ENCODE measurements at places on chromosomes 12 and 14.
A peak's percentile ranks its signal among the peaks of the same experiment; 100 is the strongest.

DNA sequence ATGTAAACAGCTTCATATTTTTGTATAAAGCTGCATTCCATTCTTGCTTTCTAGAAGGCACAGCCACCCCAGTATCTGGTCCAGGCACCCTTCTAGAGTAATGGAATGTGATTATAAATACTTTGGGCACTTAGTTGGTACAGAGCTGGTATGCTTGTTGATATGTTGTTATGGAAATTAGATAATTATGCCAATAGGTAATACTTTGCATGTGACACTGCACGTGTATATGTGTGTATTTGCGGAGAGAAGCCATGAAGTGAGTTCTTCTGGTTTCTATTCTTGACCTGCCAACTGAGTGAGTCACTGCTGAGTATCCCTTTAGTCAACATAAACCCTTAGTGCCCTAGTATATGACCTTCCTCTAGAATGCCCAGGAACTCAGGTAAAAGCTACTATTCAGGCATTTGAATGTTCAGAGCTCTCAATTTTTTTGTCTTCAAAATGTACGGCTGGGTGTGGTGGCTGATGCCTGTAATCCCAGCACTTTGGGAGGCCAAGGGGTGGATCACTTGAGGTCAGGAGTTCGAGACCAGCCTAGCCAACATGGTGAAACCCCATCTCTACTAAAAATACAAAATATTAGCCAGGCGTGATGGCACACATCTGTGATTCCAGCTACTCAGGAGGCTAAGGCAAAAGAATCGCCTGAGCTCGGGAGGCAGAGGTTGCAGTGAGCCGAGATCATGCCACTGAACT, 6.2 kb upstream of the TCP11L2 start:
- no peak for DNase-seq

- DNase-seq, result no peak
These were observed 11.6 kb downstream of the FBXW8 start for GRCh38 chr12:116922194-116922897.

DNA sequence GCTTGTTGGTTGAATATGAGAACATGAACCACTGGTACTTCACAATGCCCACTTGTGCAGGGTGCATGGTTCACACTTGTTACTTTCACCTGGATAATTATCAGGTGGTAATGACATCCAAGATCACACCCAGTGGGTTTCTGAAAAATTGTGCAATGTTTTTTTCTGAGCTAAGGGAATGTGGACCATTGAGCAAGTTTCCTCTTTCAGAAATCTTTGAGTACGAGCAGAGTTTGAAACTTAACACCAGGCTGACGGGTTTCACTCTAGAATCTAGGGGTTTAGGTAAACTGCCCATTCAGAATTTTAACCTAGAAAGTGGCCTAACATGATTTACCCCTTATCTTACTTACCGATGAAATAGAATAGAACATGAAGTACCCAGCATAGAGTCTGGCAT, 389.6 kb downstream of the PAWR start:
- no peak for DNase-seq

DNA sequence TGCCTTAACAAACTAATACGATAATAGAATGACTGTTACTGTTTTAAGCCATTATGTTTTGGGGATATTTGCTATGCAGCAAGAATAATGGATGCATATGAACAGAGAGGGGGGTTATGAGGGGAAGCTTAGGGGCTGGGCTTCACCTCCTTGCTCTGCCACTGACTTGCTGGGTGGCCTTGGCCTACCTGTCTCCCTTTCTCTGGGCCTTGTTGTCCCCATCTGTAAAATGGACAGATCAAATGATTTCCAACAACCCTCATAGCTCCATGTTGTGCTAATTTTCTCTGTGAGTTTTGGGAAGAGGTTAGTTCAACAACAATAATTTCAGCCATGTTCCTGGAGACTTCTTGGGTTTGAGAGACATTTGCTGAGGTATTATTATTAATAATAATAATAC, 119.6 kb downstream of the VRK1 start:
- no peak for DNase-seq

GRCh38 chr14:104464907-104465306, 114.7 kb upstream of the C14orf180 start:
- no peak for DNase-seq

- no peak for DNase-seq
These were observed 74.4 kb upstream of the TRHDE start for GRCh38 chr12:72197790-72198189.

DNA sequence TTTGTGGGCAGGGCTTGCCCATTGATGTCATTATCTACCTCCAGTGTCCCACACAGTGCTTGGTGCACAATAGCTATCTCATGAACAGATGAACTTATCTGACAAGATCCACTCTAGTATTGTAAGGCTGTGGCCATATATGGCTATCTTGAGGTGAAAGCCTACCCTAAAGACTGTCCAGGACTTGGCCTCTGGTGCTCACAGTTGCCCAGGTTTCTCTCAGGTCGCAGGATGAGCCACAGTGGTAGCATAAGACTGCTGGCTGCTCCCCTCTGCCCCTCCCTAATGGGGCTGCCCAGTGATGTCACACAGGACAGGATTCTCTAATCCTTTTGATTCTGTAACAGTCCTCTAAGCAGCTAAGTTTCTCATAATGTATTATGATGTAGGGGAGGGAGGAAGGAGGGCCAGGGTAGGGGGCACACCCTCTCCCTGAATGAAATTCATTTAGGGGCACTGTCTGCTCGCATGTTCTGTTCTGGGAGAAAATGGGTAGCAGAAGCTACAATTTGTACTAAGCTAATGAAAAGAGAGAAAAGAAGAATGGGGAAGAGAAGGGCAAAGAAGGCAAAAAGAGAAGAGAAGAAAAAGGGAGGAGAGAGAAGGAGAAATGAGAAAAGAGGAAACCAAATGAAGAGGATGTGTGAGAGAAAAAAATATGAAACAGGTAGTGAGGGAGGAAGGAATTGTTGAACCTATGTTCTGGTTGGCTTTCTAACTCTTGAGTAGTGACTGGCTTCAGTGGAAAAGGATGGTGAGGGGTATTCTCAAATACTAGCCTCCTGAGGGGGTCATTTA, 3.4 kb upstream of the PPM1A start:
- DNase-seq, result no peak

GRCh38 chr12:23169696-23170013, 544.7 kb downstream of the ETNK1 start:
- no peak for DNase-seq

- no peak for DNase-seq
These were observed 450 bp upstream of the TDG start for GRCh38 chr12:103965255-103965589.

- DNase-seq, result no peak
These were observed 6.4 kb upstream of the TTC8 start for GRCh38 chr14:88818018-88818417.

GRCh38 chr14:77212943-77213678, 31.5 kb downstream of the TMEM63C start:
- peak; percentile 23 for DNase-seq

- no peak for DNase-seq
These were observed 17.4 kb downstream of the ACVRL1 start for GRCh38 chr12:51924551-51925319.
